ENCODE measurements at places on chromosomes 5 and 9.
A peak's percentile ranks its signal among the peaks of the same experiment; 100 is the strongest.

- DNase-seq, result no peak
Measured at GRCh38 chr5:1253456-1254105, 28.4 kb downstream of the SLC6A18 start.

GRCh38 chr9:3949744-3950143 is 350.1 kb downstream of the GLIS3 start:
- DNase-seq, result no peak

DNA sequence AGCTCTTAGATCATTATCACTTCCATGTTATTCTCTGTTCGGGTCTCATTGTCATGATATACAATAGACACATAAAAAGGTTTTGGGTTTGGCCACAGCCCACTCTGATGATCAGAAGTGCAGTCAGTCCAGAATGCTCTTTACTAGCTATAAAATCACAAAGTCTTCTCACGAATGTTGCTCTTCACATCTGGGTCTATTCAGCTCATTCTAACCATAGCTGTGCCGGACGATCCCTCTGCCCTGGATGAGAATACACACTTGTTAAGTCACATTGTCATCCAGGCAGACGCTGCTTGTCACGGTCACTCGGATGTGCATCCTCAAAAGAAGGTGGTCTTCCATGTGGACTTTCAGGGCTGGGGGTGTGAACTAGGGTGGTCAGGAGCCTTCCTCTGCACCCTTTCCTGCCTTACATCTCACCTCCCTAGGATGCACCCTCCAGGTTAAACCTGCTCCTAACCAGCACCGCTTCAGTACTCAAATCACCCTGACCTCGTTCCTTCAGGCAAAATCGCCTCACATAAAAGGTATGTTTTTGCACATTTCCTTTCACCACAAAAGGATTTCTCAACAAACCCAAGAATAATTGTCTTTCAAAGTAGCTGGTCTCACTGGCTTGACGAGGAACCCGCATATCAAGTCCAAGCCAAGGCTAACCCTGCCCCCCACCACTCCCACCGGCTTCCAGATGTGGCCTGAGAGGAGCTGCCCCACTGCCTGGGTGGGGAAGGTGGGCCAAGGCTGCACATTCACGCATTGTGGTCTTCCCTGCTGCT is 21.9 kb downstream of the ANKH start:
- DNase-seq, result no peak

DNA sequence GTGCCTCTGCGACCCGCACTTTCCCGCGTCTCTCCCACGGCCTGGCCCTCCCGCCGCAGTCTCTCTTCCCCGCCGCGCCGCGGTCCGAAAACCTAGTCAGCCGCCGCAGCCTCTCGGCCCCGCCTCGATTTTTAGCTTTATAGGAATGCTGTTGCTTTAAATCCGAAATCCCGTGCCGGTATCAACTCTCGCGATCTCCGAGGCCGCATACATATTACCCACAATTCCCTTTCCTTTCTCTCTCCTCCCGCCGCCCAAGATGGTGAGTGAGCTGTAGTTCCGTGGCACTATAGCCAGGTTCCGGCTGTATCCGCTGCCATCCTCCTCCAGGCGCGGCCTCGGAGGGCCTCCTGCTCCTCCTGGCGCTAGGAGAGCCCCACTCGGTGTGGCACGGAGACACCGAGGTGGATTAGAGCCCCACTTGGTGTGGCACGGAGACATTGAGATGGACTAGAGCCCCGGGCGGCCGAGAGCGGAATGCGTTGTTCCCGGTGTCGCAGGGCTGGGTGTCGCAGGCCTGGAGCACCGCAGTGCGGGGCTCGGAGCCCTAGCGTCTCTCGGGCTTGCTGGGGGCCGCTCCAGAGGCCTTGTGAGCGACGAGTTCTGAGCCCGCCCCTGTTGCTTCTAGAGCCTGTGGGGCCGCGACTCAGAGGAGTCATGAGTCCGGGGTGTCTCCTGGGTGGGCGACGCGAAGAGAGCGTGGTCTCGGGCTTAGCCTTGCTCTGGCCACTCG is at the start of the genes MED22 and RPL7A:
Gene MED22, minus strand, starts transcription at position 147 of the 733 bp plus-strand sequence. CDS start 1,469 bp downstream, outside the sequence.
Gene RPL7A, plus strand, starts transcription at position 234 of the 733 bp plus-strand sequence. Its CDS starts 26 bp downstream, at position 260.
- peak; percentile 90 for DNase-seq

GRCh38 chr5:1783216-1783554 is 16.5 kb downstream of the MRPL36 start:
- no peak for DNase-seq

DNA sequence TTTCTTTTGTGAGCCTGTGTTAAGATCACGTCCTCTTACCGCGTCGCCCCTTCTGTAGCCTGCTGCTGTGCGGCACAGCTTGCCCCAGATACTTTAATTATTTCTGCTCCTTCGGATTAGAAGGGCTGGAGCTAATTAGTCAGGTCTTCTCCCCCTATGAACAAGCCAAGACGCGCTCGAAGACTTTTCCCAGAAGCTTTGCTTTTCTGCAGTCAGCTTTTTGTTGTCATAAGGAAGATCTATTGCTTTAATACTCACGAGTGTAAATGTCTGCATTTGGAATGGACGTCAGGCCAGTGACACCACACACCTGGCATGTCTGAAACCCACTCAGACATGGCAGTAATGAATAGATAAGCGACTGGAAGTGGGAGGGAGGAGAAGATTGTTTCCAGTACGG is 37.0 kb downstream of the PRUNE2 start:
- no peak for DNase-seq

DNA sequence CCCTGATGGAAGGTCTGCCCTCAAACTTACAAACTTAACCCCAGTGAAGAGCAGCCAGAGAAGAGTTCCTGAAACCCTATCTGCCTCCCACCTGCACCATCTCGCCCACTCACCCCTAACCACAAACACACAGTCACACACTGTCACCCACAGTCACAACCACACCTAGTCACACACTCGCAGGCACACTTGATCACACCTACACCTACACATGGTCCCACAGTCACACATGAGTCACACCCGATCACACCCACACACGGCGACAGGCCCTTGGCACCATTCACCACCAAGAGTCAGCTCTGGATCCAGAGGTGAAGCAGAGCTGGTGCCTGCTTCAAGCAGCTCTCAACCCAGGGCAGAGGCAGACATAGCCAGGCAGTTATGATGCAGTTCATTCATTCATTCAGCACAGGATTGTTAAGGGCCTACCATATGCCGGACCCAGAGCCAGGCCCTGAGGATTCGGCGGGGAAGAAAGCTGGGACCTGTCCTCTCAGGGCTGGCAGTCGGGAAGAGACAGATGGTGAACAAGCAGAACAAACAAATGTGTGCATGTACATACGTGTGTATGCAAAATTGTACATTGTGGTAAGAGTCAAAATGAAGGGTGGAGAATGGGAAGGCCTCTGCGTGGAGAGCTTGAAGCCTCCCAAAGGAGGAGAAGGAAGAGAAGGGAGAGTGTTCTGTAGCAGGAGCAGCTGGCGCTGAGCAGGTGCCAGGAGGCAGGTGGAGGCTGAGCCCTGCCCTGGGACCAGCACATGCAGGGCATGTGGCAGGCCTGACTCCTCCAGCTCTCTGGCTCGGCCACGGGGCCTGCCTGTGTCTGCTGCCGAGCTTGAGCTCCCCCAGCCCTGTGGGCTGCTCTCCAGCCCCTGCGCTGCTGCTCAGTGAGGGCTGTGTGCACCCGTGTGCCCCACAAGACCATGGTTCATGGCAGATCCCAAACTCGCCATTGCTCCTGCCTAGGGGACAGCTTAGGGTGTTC is 6.4 kb downstream of the TSPAN17 start:
- DNase-seq, result no peak

GRCh38 chr5:164132358-164132757 is 626.9 kb downstream of the MAT2B start:
- DNase-seq, result no peak

GRCh38 chr5:79961716-79962574 is 29.1 kb downstream of the MTX3 start:
- DNase-seq, result no peak
